H7 (cell line): ENCODE measurements at places on chromosomes 13 and 19.
A peak's percentile ranks its signal among the peaks of the same experiment; 100 is the strongest.

GRCh38 chr19:28481674-28482073 is 731.3 kb downstream of the UQCRFS1 start:
- no peak for DNase-seq

DNA sequence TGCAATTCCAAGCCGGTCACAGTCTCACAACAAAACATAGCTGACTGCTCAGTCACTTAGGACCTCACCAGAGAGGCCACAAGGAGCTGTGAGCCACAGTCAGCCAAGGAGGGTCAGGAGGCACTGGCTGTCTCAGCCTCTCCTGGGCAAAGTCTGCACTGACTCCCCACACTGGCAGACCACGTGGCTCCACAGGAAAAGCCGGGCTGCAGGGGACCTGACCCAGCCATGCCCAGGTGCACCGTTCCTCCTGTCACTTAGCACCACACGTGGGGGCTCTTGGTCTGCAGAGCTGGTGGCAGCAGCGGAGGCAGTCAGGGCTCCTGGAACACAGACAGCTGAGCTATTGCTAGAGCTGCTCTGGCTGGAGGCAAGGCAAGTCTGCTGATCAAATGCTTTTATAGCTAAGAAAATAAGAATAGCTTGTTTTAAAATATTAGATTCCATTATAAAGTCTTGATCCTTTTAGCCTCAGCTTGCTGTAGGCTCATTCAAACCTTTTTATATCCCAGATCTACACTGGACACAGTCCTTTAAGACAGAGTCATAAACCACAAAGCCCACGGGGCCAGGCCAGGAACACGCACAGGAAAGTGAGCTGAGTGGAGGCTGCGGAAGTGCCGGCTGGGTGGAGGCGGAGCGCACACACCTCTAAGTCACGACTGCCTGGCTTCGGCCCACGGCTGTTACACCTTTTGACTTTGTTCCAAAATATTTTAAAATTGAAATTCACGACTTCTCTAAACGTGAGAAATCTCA is 744.1 kb downstream of the UQCRFS1 start:
- DNase-seq, result peak; percentile 64

GRCh38 chr19:13795595-13796300 is 505 bp downstream of the ZSWIM4 start:
- peak; percentile 86 for DNase-seq

DNA sequence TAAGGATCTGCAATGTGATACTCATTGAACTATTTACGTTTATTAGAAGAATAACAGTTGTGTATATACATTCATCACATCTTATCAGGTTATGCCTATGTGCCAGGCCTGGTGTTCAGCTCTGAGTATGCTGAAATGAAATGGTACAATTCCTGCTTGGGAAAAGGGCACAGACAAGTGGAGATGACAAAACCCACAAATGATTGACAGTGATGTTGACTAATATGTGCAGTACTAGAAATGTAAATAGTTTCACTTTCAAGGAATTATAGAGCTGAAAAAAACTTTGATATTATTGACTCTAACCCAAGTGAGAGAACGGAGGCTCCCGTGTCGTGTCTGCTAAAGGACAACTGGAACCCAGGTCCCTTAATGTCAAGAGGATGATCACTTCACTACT is 386.8 kb upstream of the DACH1 start:
- no peak for DNase-seq

GRCh38 chr13:42875475-42876269 is 94.3 kb downstream of the FAM216B start:
- DNase-seq, result peak; percentile 53

GRCh38 chr13:95608640-95609323 is 35.7 kb downstream of the DZIP1 start:
- no peak for DNase-seq

DNA sequence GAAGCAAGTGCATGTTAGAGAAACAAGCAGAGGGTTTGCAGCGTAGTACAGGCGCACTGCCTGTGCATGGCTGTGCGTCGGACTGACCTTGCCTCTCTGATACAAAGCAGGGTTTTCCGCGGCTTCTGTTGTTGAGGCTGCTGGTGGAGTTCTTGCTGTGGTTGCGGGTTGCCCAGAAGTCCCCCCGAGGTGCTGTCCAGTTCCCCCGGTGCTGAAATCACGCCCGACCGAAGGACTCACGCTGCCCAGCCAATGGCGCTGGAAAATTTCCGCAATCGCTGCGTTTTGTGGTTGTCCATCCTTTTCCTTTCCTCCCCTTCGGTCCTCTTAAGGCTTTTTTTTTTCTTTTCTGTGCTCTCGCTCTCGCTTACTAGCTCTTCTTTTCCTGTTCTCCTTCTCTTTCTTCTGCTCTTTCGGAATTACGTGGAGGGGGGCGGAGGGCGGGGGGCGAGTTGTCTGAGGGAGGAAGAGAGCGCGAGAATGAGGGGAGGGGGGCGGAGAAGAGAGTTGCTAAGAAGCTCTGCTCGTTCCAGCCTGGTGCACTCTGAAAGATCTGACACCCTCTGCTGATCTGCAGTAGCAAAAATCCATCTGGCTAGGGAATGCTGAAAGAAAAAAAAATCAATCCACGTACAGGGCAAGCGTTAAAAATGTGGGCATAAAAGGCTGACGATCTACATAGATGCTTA is at the start of gene SLITRK1:
Gene SLITRK1 (minus strand): TSS at position 558 of the 689 bp plus-strand sequence. CDS start 967 bp downstream, outside the sequence.
- peak; percentile 59 for DNase-seq

DNA sequence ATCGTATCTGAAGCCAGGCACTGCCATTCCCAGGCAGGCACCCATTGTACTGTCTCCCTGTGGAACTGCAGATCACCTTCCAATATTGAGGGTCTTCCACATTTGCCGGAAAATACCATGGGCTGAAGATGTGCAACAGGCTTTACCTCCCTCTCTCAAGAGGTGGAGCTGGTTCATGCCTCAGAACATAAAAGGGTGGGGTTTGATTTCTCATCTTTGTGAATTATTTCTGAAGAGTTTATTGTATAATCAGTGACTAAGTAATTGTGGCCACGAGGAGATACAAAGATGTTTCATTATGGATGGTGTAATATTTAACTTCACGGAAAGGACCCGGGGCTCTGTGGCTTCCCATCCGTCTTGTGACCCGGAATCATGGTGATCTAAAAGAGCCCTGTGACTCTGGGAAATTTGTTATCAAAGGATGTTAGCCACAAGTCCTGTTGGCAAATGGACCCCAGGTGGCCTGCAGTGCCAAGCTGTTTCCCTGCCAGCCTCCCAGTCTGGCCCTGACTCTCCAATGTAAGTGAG is 230.5 kb downstream of the LACC1 start:
- no peak for DNase-seq

- peak; percentile 86 for DNase-seq
These were observed 3.5 kb downstream of the LYPD5 start for GRCh38 chr19:43798546-43799409.

DNA sequence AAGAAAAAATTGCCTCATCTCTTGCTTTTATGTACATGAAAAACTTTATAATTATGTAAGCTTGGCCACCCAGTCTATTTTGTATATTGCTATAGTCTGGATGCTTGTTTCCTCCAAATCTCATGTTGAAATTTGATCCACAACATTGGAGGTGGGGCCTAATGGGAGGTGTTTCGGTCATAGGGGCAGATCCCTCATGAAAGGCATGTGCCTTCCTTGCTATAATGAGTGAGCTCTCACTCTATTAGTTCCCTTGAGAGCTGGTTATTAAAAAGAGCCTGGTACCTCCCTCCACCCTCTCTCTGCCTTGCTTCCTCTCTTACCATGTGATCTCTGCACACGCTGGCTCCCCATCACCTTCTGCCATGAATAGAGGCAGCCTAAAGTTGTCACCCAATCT is 1005.1 kb downstream of the PCDH9 start:
- DNase-seq, result no peak

DNA sequence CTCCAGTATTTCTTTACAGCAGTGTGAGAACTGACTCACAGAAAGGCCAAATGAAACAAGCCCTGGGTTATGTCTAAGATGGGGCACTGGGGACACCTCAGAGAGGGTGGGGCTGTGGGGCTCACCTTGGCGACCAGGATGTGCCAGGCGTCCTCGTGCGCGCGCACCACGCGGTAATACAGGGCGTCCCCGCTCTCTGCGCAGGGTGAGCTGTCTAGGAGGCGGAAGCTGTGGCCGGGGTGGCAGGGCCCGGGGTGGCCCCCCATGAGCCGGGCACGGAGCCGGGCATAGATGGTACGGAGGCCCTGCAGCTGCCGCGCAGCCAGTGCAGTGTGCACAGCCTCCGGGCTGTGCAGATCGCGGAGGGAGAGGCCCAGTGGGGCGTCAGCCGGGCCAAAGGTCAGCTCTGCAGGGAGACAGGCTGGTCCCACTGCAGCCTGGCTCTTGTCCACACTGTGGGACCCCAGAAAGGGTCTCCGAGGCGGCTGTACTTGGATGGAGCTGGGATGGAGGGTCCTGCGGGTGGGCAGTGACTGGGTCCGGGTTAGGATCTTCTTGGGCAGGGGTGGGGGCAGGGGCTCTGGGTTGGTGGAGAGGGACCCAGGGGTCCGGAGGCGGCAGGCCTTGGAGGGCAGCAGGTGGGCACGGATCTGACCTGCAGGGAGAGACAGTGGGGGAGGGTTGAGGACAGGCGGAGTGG is 3.4 kb downstream of the PEAK3 start:
- DNase-seq, result peak; percentile 65
